ENCODE measurements at places on chromosomes 1 and 21.

DNA sequence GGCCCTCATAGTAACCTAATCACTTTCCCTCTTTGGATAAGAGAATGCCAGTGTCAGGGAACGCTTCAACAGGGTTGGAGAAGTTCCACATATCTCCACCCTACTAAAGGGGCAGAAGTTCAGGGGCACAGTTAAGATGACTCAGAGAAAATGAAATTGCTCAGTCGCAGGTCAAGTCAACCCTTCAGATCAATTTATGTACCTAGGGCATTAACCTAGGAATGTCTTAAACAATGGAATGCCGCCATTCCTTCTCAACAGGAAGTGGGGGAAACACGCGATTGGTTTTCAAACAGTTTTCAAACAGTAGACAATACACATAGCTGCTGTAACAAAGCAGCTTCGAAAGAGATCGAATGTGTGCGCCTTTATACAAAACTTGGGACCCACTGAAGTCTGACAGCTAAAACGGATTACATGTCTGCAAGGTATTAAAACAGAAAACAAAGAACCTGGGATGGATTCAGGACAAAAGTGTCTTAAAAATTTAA, 897 bp downstream of the SLC25A24 start:
- DNase-seq: no peak

DNA sequence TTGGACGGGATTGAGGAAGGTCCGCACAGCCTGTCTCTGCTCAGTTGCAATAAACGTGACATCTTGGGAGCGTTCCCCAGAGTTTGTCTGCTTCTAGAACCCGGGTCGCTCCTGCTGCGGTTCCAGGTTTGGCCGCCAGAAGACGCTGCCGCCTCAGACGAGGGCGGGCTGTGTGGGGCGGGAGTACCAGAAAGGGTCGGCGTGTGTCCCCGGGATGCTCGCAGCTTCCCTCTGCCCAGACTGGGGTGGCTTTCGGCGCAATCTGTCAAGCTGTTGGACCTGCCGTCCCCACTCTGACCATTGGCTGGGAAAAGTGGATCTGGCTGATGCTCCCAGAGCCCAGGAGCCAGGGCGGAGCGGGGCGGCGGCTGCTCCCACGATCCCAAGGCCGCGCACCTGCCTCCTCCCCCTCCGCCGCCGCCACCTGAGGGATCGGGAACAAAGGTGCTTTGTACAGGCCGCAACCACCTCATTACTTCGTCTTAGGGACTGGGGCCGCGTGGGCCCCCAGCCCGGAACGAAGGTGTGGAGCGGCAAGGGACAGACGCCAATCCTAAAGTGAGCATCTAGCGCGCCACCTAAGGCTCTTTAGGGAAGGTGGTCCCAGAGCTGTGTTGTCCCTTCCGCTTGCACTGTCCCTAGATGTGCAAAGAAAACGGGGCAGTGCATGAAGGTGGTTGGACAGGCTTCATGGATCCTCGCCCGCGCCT, 683 bp upstream of the EFNA4 start:
- DNase-seq: no peak

DNA sequence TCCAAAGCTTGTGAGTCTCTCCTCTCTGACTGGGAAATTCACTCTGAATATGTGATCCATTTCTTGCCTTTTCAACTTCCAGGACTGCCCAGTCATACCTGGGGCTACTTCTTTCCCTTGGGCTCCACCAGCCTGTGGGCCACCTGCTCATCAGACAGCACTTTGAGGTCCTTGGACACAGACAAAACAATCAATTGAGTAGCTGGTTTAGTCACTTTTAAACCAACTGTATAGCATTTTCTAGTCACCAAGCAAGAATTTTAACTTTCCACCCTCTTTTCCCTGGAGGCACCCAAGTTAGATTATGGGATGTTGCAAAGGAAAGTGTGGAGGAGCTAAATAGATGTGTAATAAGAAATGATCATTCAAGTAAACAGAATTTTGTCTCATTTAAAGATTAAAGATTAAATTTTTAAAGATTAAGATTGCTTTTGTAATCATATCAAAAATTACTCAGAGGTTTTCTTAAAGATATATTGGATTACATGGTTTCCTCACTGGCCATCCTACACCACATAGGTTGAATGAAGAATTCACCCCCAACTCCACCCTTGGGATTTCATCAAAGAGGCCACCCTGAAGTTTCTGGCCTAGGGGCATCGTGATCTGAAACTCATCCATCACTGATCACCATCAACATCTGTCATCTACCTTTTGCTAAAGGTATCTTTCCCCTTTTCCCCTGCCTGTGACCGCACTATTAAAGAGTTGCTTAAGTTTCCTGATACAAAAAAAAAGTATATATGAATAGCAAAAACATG, 219.2 kb upstream of the NR5A2 start:
- no peak for DNase-seq

GRCh38 chr1:116508984-116509980, 61.5 kb downstream of the CD58 start:
- no peak for DNase-seq

GRCh38 chr1:82108843-82109242, 308.1 kb downstream of the ADGRL2 start:
- no peak for DNase-seq

Measured in cortex of kidney (tissue), 1 donor.